Activated T-helper 1 cell treated with anti-CD3 and anti-CD28 coated beads, Interleukin-2, amount 50 U/mL, for 16 hours (primary cell): ENCODE measurements at places on chromosomes 1 and 21.

- no peak for DNase-seq
These were observed 16.6 kb downstream of the OR6Y1 start for GRCh38 chr1:158537609-158538008.

- peak; percentile 29 for DNase-seq
These were observed 2.3 kb downstream of the KLHDC8A start for GRCh38 chr1:205354259-205355074.

GRCh38 chr1:30038134-30039025, 685.0 kb downstream of the MATN1 start:
- no peak for DNase-seq

DNA sequence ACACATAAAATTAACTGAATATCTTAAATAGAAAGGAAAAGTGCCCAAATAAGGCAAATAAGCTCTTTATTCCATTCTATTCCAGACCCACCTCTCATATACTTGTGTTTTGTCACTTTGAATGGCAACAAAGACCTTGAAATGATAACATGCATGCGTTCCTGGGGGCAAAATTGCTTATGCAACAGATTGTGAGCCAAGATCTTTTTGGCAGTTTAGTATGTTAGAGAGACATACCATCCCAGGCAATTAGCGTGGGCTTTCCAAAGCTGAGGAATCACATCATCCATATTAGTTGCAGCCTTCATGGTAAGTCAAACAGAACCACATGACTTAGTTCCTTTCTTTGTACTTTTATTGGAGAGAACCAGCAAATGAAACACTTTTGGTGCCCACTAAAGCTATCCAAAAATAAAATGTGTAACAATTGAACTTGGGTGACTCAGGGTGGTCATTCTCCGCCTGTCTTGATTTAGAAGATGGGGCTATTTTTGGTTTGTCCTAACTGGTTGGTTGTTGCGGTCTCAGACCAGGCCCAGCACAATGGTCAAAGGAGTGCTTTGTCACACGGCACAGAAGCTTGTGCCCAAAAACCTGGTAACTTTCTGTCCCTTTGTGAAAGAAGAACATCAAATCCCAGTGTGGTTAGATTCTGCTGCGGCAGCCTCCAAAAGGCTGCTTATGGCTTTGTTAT, 68.7 kb upstream of the ATF3 start:
- no peak for DNase-seq

DNA sequence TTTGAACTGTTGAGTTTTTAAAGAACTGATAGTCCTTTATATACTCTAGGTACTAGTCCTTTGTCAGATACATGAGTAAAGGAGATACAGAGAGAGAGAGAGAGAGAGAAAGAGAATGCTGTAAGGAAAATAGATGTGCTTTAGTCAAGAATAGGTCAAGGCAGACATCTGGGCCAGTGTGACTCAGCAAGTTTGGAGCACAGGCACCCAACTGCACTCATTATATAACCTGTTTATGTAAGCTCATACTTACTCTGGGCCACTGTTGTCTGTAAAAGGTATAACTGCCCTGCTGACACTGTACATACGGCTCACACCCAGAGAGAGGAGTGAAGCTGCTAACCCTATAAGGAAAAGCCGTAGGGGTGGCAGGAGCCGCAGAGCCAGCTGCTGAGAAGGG, 32.2 kb upstream of the AKT3 start:
- DNase-seq = no peak

GRCh38 chr1:87150143-87150542, 178.5 kb upstream of the LMO4 start:
- DNase-seq = no peak

DNA sequence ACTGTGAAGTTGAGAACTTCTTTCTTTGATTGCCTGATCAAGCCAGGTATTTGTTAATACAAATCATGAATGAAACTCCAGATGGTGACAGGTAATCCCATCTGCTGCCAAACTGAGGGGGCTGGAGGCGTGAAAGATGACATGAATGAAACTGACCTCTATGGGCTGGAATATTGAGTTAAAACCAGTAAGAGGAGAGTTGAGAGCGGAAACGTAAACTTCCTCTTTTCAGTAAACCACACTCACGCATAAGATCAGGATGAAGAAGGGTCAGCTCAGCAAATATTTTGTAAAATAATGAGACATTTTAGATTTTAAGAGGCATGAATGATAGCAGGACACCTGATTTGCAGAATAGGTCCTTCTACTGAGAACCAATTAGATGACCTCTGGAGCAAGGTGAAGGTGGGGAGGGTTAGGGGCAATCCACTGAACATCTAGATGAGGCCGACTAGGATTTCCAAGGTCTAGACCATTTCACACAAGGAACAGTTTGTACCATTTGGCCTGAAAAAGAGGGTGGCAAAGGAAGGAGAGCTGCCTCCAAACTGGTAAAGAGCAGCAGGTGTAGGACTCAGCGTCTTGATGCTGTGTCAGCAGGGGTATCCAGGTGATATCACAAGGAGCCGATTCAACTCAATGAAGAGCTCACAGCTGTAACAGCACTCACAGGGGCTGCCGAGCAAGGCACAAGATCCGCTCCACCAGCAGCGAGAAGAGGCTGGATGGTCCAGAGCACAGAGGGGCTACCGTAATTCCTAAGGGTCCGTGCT, 132.6 kb downstream of the NTPCR start:
- DNase-seq = no peak

GRCh38 chr1:24635195-24635843, 7.8 kb upstream of the SRRM1 start:
- no peak for DNase-seq

- no peak for DNase-seq
These were observed 504.7 kb downstream of the NUF2 start for GRCh38 chr1:163826500-163826899.

DNA sequence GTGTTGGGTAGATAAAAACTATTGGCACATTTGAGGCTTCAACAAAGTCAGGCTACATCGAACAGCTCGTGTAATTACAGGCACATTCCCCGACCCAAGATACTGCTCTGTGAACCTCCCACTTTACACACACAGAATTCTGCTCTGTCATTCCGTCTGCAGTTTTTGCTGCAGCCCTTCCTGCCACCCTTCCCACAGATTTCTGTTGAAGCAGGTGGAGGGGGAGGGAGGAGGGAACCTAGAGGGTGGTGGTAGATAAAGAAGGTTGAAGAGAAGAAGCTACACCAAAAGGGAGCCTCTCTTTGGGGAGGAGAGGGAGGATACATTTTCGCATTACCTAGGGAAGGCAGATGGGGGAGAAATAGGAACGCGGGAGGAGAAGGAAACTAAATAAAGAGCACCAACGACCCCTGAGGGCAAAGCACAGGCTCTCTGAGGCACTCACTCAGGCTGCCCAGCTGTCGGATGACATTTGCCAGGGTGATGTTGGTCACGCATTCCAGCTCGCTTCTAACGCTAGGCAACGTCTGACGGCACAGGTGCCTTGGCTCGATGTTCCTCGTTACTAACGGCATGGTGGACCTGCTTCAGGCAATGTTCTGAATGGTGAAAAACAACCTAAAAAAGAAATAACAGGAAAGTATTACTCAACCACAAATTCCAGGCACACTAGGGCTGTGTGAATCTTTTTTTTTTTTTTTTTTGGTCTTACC, 36.0 kb downstream of the GPR3 start:
- no peak for DNase-seq

DNA sequence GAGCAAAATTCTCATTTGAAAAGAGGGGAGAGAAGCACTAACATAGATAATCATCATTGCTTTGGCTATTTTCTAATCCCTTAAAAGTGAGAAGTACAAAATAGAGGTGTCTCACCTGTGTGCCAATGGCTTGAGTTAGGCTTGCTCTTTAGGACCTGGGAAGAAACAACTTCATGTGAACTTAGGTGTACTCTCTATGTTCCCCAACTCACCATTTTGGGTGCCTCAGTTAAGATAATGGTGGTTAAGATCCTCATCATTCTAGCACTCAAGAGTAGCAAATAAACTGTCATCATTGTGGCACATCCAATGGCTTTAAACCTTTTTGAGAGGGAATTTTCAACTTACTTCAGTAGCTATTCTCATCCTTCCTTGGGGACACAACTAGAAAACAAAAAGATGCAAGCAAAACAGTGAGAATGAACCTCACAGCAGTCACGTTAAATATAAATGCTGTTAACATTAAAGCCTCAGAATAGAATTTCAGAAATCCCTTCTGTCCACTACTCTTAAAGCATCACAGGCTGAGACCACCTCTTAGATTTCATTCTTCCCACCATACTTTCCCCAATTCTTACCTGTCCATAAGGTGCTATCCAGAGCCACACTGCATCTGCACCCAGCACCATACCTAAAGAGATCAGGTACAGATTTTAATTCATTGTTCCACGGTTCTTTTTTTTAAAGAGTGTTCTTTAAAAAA, 1.2 kb downstream of the GAS5 start:
- DNase-seq = no peak

DNA sequence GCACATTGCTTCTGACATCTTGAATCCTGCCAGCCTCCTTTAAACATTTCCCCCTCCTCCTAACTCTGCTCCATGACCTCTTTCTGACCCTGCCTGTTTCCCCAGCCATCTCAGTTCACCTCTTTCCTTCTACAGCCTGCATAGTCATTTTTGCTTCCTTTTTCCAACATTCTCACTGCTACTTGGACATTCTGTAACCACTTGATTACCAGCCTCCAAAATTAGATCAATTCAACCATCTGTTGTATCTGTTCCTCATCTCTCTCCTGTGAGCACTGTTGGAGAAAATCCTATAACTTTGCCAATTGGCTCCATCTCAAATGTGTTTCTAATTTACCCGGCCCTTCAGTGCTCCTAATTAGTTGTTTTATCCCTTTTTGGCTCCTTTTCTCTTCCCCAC, 27.5 kb upstream of the GPR88 start:
- no peak for DNase-seq

- no peak for DNase-seq
These were observed 50.6 kb upstream of the MRPS6 start for GRCh38 chr21:34022627-34023335.

- DNase-seq = no peak
These were observed 21.0 kb upstream of the DLGAP3 start for GRCh38 chr1:34950428-34950827.

DNA sequence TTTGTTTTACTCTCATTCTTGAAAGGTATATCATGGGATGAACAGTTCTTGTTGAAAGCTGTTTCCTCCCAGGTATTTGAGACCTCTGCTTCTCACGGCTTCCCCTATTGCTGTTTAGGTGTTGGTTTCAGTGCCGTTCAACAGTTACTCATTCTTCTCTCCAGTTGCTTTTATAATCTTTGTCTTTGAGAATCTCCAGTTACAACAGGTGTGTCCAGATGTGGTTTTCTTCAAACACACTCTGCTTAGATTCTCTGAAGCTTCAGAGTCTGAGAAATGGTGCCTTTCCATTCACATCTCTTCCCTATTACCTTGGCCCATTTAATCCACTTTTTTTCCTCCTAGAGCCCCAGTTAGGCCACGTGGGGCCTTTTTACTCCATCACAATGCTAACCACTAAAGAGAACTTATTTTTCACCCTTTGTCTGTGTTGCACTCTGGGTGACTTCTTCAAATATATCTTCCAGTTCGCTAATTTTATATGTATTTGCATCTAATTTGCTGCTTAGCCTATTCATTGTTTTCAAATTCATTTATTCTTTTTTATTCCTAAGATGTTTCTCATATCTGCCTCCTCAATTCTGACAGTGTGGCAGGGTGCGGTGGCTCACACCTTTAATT, 46.7 kb upstream of the SLC19A1 start:
- no peak for DNase-seq

- DNase-seq = no peak
These were observed 3.3 kb downstream of the CDC42SE1 start for GRCh38 chr1:151056149-151056548.

GRCh38 chr1:151012684-151013471, 4.6 kb downstream of the PRUNE1 start:
- DNase-seq = no peak

GRCh38 chr1:232046451-232047306, 420.1 kb downstream of the DISC1 start:
- DNase-seq = no peak

DNA sequence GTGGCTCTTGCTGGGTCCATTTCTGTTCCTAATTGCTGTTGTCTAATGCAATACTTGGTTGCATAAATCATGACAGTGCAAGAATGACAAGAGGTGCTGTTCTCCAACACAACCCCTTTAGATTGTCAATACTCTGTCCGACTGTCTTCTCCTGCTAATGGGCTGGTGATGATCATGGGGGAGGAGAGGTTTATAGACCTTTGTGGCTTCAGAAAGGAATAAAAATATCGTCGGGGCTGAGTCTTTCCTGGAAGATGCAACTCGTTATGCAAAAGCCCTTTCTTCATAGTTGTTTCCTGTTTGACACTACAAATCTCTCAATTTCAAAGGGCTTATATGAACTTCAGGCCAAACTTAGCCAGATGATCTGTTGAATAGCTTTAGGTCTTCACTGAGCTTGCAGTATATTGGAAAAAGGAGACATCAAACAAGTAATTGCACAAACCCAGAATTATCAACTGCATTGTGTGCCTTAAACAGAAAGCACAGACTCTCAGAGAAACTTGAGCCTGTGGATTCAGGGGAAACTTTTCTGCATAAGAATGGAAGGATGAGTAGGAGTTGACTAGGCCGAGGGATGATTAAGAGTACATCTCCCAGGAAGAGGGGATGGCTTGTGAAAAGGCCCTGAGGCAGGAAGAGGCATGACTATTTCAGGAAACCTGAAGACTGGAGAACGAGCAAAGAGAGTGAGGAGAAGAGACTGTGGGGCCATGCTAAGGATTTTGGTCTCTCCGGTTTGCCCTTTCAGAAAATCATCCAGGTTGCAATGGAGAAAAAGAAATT, 107.6 kb downstream of the TSEN15 start:
- no peak for DNase-seq

- DNase-seq = no peak
These were observed 9.3 kb upstream of the MARCKSL1 start for GRCh38 chr1:32345289-32345827.
